T-helper 17 cell (primary cell): ENCODE measurements at places on chromosomes 2 and 18.

DNA sequence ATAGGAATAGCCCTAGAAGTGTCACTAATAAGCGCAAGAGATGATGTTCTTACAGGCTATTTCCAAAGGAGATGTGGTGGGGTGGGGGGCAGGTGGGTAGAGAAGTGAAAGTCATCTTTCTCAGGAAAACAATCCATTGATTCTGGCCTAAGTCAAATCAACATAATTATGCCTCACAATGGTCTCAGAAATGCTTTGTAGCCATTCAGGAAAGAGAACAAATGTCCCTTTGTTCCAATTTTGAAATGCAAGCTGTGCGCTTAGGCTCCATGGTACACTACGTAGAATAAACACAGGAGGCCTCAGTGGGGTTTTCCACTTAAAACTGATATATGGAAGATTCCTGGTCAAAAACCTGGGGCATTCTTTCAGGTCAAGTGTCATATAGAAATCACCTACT lies 529.9 kb upstream of the KLHL29 start:
- DNase-seq = no peak

DNA sequence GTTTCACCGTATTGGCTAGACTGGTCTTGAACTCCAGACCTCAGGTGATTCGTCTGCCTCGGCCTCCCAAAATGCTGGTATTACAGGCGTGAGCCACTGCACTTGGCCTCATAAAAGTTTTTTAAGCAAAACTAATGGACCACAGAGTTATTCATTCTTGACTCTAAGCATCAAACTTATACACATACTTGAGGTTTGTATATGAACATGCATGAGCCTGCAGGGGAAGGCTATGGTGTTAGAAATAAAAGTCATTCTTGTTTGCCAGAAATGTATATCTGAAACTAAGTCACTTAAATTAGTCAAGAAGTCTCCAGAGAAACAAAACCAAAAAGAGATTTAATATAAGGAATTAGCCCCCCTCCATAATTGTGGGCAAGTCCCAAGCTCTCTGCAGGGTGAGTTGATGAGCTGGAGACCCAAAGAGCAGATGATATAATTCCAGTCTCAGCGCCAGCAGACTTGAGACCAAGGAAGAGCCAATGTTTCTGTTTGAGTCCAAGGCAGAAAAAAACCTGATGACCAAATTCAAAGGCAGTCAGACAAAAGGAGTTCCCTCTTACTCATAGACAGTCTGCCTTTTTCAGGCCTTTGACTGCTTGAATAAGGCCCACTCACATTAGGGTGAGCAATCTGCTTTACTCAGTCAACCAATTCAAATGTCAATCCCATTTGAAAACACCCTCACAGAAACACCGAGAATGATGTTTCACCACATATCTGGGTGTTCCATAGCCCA lies 69.0 kb upstream of the DSG1 start:
- no peak for DNase-seq

- no peak for DNase-seq
Measured at GRCh38 chr18:26640541-26640940, 92.2 kb upstream of the KCTD1 start.

DNA sequence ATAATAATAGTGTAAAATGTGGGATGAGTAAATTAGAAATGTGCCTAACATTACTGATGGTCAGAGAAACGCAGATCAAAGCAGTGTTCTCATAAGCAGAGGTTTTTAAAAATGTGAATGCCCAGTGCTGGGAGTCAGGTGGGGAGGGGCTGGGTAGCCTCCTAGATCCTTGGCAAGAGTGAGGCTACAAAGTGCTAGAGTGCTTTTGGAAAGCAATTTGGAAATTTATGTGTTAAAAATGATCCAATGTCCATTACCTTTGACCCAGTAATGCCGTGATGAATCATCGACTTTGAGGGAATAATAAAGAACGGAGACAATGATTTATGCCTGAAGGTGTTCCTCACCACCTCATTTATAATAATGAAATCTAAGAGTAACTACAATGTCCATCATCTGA lies 44.9 kb upstream of the TWIST2 start:
- DNase-seq = no peak

DNA sequence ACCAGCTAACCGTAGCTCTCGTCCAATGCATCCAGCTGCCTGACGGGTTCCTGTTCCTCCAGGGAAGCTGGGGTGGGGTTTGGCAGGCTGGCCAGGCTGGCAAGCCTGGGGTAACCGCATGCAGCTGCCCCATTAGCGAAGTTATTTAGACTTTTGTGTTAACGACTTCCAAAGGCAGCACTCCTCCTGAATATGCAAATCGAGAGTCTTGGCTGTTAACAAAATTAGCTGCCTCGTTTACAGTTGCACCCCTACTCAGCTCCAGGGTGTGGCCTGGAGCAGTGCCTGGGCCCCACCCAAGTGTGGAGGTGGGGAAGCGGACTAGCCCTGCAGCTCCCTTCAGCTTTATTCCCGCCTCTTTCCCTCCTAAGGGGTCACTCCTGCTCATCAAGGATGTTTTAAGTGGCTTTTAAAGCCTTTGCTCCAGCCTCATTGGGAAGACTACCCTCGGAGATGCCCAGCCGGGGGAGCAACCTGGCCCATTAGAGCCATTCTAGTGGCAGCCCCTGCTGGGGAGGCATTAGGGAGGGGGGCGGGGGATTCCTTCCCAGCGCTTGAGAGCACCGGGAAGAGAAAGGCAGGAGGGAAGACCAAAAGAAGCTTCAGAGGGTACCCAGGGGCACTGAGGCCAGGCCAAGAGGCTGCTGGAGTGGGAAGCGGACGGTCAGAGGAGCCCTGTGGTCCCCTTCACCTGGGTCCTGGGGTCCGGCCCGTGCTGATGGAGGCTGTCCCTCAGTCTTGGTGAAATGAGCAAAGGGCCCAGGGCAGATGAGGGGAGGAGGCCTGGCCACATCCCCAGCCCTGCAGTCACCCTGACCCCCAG lies 204.1 kb downstream of the CELF4 start:
- DNase-seq = no peak

GRCh38 chr2:222535477-222535876 lies 111.1 kb downstream of the SGPP2 start:
- no peak for DNase-seq

DNA sequence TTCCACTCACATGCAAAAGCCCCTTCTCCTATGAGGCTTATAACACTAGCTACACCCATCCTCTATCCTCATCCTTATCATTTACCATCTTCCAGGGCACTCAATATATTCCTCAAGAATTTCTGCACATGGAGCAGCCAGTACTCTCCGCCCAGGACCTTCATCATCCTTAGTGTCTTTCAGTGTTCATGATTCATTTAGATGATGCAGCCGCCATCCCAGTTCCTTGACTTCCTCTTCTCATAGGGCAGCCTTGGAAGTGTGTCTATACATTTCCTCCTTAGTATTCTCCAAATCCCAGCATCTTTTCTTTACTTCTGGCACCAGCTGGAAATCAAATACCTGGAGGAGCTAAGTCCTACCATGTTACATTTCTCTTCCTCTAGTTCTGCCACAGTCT lies 3.0 kb upstream of the ITSN2 start:
- DNase-seq = no peak

- DNase-seq = no peak
Measured at GRCh38 chr2:148306027-148306426, 285.1 kb downstream of the MBD5 start.

GRCh38 chr2:156294945-156295580 lies 37.5 kb downstream of the NR4A2 start:
- no peak for DNase-seq
